ENCODE measurements at places on chromosomes 12 and 14.

- DNase-seq, result no peak
Measured at GRCh38 chr12:43123461-43123860, 428.5 kb downstream of the ADAMTS20 start.

DNA sequence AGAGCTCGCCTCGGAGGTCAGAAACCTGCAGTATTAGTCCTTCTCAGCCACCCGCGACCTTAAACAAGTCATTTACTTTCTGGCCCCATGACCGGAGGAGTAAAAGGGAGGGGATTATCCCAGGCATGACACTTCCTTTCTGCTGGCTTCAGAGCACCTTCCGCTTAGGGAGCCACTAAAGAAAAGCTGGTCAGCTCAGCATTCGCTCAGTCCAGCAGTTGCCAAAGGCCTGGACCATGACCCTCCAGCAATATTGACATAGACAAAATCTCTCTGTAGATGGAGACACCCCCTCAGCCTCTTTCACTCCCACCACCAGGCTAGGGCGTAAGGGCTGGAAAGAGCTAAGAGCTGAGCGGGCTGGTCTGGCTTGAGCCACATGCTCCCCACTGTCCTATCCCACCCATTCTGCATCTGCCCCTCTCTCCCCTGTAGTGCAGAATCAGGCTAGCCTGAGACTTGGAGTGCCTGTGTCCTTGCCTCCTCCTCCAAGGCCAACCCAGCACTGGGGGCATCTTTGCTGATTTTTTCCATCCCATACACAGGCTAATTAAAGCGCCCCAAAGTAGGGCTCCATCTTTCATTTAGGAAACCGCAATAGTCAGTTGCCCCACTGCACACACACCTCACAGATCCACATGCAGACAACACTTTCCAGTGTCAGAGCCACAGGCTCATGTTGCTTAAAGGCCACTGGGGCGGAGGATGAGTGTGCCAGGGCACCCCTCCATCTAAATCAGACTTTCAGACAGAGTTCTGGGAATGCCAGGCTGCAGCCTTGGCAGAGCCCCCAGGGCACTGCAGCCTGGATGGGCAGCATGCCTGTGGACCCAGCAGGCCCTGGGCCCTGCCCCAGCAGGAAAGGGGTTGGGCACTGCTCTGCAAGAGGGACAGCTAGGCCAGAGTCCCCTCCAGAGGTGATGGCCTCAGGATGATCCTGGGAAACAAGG is 4.0 kb upstream of the CPNE6 start:
- no peak for DNase-seq

DNA sequence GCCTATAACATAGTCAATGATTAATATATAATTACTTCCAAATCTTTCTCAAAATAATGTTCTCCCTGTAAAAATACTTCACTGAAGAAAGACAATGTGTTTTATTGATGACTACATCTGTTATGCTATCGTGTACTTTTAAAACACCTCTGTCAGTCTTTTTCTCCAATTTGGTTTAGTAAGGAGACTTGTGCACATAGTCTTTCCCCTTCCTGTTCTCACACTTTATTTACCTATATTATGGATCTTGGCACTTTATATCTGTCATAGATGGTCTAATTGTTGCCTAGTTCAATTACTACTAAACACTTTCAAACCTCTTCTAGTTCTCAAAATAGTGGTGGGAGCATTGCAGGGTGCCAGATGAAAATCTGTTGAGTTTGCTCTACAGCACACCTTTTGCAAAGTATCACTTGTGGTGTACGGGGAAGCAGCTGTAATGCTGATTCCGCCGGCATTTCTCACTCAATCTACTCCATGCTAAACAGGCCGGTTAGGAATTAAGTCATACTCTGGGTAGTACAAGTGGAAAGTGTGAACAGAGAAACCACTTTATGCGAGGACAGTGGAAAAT is 1.1 kb upstream of the INSM2 start:
- no peak for DNase-seq

- DNase-seq, result no peak
Measured at GRCh38 chr14:23181946-23182345, 1.5 kb downstream of the SLC7A8 start.

DNA sequence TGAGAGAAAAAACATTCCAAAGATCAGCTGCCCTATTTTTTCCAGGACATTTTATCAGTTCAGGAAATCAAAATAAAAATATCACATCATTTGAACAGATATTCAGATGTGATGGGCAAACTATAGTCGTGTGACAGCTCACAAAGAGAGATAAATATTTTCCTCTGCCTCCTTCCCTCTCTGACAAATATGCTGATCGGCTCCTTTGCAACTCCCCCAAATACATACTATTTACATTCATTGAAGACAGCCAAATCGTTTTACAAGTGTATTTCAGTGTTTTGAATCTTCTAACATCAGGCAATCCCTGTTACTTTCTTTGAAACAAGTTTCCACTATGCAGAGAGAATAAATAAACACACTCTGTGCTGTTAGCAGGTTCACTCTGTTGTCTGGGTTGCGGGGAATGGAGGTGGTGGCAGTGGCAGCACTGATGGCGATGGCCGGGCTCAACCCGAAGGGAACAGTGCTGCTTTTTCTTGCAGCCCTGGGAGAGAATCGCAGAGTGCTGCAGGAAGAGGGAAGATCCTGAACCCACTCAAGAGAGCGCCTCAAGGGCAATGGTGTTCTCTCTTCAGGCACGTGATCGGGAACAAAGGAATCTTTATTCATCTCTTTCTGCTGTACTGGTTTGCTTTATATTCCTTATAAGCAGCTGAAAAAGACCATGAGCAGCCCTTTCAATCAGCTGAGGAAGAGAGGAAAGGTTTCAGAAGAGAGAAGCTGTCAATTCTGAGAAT is 142.5 kb downstream of the PHLDA1 start:
- DNase-seq, result no peak

- DNase-seq, result peak; percentile 84
Measured at GRCh38 chr12:76588881-76589565, 29.5 kb upstream of the OSBPL8 start.

GRCh38 chr12:108277613-108278012 is 61.5 kb downstream of the CMKLR1 start:
- DNase-seq, result no peak

DNA sequence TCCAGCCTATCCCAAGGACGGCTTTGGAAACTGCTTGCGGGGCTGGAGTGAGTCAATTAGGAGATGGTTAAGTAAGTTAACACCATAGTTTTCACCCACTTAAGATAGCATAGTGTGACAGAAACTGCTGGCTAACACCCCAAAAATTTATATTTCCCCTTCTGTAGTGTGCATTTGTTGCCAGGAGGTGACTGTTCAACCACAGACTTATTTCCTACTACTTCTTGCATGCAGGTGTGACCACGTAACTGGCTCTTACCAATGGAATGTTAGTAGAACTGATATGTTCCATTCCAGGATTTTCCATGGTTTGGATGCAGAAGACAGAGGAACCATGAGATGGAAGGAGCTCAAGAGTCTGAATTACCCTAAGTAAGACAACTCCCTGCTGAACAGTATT is 52.9 kb upstream of the SLC35F4 start:
- no peak for DNase-seq

GRCh38 chr14:100606687-100607610 is 19.7 kb upstream of the BEGAIN start:
- no peak for DNase-seq

Measured in GM04504 (cell line).